Astrocyte (in vitro differentiated cells and primary cell): ENCODE measurements at places on chromosomes 12 and 14.

GRCh38 chr12:25829192-25829591 is 129.3 kb upstream of the RASSF8 start:
- DNase-seq, result peak; percentile 91

- DNase-seq, result no peak
Observed at GRCh38 chr14:105853089-105853906, 326.9 kb downstream of the TMEM121 start.

DNA sequence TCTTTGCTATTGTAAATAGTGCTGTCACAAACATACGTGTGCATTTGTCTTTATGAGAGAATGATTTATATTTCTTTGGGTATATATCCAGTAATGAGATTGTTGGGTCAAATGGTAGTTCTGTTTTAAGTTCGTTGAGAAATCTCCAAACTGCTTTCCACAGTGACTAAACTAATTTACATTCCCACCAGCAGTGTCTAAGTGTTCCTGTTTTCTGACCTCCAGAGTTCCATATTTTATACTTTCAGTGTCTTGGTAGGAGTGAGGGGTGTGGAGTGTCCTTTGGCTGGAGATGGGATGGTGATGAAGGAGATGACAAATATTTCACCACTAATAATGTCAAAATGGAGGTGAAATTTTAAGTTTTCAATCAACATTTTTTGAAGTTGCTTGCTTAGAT is 86.4 kb downstream of the DACT1 start:
- no peak for DNase-seq

DNA sequence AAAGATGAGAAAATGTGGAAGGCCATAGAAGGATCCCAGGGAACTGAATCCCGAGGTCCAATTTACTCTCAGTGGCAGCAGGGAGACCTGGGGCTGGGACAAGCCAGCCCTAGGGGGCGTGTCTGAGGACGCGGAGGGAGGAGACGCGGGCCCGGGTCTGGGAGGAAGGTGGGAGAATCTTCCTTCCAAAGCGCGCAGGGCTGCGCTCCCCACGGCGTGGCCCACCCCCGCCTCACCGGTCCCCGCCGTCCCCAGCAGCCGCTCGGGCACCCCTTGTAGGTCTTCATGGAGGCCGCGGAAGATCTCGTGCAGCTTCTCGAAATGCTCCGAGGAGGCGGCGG is 323 bp downstream of the VTI1B start:
- peak; percentile 32 for DNase-seq

- no peak for DNase-seq
Observed at GRCh38 chr14:72480464-72481243, 413.2 kb downstream of the DPF3 start.

DNA sequence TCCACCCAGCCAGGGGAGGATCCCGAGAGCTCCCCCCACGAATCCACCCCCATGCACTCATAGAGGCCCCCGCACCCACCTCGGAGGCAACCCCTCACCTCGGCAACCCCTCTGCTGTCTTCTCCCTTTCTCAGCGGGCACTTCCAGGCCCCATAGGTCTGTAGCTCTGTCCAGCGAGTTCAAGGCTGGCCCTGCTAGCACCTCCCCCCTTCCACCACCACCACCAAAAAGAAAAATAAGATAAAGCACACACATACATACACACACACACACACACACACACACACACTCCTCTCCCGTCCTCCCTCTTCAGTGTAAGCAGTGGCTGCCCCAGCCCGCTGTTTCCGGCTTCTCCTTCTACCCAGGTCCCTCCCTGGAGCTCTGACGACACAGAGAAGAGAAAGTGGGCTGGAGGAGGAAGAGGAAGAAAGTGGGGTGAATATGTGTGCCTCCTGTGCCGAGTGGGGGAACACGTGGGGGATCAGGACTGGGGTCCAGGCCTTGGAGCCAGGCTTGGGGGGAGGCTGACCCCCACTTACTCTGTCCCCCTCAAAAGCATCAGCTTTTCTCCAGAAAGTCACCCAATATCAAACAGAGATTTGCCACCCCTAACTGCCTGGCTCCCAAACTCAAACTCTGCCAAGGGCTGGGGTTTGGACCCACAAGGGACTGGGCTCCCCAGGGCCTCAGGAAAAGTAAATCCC is at the start of gene STAT6:
Gene STAT6, minus strand, starts transcription at position 332 of the 704 bp plus-strand sequence. CDS start 3,084 bp downstream, outside the sequence.
- DNase-seq, result peak; percentile 67

DNA sequence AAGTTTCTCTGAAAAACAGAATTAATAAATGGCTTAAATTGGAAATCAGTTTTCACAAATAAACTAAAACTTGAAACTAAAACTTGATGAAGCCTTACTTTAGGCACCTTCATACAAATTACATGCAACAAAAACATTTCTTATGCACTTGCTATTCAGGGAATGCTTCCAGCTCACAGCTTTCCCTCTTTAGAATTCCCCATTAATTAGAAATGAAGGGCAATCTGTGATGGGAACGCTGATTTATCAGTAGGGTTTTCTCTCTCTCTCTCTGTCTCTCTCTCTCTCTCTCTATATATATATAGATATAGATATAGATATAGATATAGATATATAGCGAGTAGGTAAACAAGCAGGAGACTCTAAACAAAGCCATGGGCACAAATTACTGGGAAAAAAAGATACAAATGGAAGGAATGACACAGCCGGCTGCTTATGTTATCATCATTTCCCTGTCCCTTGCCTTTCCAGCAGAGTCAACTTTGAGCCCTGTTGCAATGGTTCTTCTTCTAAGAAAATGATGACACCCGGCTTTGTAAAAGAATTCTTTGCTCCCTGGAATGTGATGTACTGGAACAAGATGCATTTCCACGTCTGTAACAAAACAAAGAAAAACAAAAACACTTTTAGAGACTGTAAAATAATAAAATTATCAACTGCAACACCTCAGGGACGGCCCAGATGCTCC is 1121.6 kb upstream of the TMEM132C start:
- no peak for DNase-seq

DNA sequence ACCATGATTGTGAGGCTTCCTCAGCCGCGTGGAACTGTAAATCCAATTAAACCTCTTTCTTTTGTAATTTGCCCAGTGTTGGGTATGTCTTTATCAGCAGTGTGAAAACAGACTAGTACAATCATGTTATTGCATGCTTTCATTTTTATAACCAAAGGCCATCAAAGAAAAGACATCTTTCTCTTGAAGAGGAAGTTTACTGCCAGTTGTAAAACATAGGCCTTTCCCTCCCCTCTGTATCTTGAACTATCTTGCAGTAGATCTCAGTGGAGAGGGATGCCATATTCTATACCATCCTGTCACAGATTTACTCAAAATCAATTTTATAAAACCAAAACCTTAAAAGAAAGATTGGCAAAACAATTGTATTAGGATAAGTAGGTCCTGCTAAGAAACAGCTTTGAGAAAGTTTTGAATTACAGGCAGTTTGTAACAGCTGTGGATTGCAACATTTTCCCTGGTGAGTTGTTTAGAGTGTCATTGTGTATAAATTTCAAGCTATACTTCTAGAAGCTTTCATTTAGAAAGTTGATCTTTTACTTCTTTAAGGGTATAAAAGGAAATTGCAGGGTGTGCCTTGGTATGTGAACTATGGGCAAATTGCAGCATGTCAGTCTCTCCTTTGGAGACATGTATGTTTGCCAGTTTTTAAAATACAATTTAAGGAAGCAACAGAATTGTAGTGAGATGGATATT is 128.0 kb downstream of the ATP23 start:
- peak; percentile 25 for DNase-seq
